ENCODE measurements at places on chromosomes 12 and 14.

GRCh38 chr12:51744235-51744634, 104.3 kb downstream of the FIGNL2 start:
- no peak for DNase-seq

- DNase-seq: no peak
Measured at GRCh38 chr12:90355711-90356355, 599.1 kb downstream of the CCER1 start.

GRCh38 chr14:59360923-59361794, 104.0 kb downstream of the GPR135 start:
- DNase-seq: peak; percentile 49

DNA sequence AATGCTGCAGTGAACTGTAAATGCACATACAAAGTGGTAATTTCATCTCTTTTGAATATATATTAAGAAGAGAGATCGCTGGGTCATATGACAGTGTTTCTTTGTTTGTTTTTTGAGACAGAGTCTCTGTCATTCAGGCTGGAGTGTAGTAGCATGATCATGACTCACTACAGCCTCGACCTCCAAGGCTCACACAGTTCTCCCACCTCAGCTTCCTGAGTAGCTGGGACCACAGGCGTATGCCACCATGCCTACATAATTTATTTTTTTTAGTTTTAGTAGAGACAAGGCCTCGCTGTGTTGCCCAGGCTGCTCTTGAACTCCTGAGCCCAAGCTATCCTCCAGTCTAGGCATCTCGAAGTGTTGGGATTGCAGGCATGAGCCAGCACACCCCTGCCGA, 62.4 kb upstream of the ACSS3 start:
- no peak for DNase-seq

GRCh38 chr12:76562130-76562529, 2.6 kb upstream of the OSBPL8 start:
- no peak for DNase-seq

DNA sequence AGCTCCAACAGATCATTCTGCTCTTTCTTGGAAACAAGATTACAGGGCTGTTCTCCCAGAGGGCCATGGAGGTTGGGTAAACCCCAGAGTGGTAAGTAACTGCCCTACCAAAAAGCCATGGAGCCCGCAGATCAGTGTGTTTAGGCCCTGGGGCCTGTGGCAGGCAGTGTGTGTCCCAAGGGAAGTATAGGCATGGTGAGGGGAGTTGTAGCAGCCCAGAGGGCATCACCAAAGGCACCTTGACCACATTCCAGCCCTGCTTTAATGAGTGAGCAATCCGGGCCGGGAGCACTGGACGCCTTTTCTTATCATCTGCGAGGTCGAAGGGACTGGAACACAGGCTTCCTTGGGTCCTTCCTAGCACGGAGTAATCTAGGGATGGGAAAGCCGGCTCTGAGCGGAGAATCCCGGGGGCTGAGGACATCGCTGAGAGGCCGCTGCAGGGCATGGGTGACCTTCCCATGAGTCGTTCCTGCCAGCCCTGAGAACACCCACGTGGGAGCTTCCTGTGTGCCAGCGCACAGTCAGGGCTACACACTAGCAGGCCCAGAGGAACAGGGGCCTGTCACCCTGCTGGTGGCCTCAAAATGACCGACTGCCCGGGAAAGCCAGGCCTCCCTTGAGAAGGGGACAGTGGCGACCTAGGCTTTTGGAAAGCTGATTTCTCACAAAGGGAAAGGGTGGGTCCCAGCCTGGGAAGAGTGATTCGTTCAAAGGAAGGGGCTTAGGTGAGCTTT, 91.3 kb downstream of the NINJ2 start:
- no peak for DNase-seq
